Kidney (tissue), 22 donors: ENCODE measurements at places on chromosomes 2 and 18. TPM values are rescaled to one million over a fixed set of nuclear protein-coding genes. Genes with fewer than 3 reads are reported as not detected.

DNA sequence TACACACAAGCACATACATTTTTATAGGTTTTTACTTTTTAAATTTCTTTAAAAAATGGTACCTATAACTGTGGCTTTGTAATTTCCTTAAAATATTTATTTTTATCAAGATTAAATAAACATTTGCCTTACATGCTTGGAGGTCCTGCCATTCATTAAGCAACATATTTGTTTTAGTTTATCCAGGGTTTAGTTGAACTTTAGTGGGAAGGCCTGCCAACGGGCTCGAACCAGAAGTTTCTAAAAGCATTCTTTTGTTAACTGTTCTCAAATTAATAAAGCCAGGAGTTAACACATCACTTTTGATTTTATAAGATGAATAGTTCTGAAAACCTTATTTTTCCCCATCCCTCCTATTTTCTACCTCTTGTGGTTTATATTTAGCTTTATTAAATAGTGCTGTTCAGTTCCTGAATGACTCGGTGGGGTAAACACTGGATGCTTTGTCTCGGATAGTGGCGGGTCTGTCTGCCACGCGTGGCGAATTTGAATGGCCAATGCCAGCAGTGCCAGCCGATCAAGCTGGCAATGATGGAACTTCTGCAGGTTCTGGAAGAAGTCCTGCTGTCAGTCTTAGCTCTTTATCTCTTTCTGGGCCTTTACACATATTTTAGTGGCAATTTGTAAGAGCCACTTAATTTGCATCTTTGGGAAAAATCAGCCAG, 32.2 kb downstream of the SH3YL1 start:
- DNase-seq, result no peak
- H3K27me3 ChIP-seq, result no peaks in the 10 kb centered on the region
- H3K4me3 ChIP-seq, result no peak overlapping the region
- no peak overlapping the region for H3K27ac ChIP-seq
- peaks cover 17% of the 10 kb centered on the region for H3K36me3 ChIP-seq

DNA sequence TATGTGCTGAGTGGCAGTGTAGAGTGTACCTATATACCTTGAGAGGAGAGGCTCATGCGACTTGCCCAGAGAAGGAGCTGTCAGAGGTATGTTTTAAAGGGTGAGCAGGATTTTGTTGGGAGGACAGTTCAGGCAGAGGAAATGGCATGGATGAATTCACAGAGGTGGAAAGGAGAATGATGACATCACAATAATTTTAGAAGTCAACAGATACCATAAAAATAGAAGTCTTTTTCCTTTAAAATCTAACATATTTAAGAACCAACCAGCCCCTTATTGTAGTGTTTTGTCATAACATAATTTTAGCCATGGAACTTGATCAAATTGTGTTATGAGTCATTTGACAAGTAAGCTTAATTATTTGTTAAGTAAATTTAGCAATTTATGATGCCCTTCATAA, 538.1 kb upstream of the GYPC start:
- H3K36me3 ChIP-seq, result no peaks in the 10 kb centered on the region
- no peaks in the 10 kb centered on the region for H3K4me1 ChIP-seq
- no peaks in the 10 kb centered on the region for H3K27me3 ChIP-seq
- no peak overlapping the region for H3K4me3 ChIP-seq

The SLC40A1 gene
- total RNA-seq, result 78.4 TPM

- no peak overlapping the region for H3K4me3 ChIP-seq
- no peak overlapping the region for H3K27ac ChIP-seq
- no peak for DNase-seq
- H3K36me3 ChIP-seq, result no peaks in the 10 kb centered on the region
- no peaks in the 10 kb centered on the region for H3K27me3 ChIP-seq
These were observed 429.3 kb upstream of the VRK2 start for GRCh38 chr2:57617318-57617717.

The LONRF2 gene
- 6.3 TPM for total RNA-seq

The NEMP2 gene
- 5.2 TPM for total RNA-seq

GRCh38 chr18:77168811-77169311, 36.3 kb upstream of the MBP start:
- H3K4me3 ChIP-seq, result no peak overlapping the region
- H3K27ac ChIP-seq, result no peak overlapping the region
- H3K27me3 ChIP-seq, result no peaks in the 10 kb centered on the region
- peak; percentile 53 for DNase-seq
- no peaks in the 10 kb centered on the region for H3K4me1 ChIP-seq
- no peaks in the 10 kb centered on the region for H3K36me3 ChIP-seq

DNA sequence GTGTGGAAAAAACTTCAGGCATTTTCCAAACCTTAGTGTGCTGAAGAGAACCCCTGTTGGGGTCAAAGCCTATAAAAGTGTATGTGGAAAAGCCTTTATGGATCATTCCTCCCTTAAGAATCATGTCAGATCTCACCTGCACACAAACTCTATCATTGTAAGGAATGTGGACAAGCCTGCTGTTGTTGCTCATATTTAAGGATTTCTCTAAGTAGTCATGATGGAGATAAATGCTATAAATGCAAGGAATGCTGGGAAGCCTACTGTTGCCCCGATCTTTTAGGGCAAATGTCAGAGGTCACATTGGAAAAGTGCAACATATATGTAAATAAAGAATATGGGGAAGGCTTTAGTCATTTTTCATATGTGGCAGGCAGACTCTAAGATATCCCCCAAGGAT, 129.5 kb downstream of the ICOS start:
- no peaks in the 10 kb centered on the region for H3K27me3 ChIP-seq
- H3K27ac ChIP-seq, result no peak overlapping the region
- H3K36me3 ChIP-seq, result no peaks in the 10 kb centered on the region
- H3K4me3 ChIP-seq, result no peak overlapping the region

- H3K4me1 ChIP-seq, result peaks cover 5% of the 10 kb centered on the region
- peak; percentile 69 for DNase-seq
- no peaks in the 10 kb centered on the region for H3K27me3 ChIP-seq
These were observed 102.9 kb downstream of the SPTBN1 start for GRCh38 chr2:54559006-54559445.
